ENCODE measurements at places on chromosomes 7 and 10.

DNA sequence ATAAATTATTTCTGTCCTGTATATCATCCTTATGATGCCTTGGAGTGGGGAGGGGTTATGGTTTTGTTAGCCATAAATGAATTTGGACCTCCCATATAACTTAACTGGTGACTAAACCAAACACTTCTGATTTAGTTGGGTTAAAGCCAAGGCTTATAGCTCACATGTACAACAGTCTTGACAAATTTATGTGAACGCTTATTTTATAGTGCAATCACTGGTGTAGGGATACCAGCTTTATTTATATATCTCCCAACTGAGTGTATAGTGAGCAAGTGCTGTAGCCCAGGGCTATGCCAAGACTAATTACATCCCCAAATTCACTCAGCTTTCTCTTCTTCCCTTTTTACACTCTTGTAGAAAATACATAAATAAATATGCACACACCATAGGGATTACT is 956.2 kb downstream of the SORCS3 start:
- DNase-seq = no peak

GRCh38 chr10:48449501-48450232 is 143.2 kb downstream of the MAPK8 start:
- no peak for DNase-seq

- no peak for DNase-seq
Observed at GRCh38 chr7:36868727-36869411, 144.6 kb upstream of the AOAH start.

DNA sequence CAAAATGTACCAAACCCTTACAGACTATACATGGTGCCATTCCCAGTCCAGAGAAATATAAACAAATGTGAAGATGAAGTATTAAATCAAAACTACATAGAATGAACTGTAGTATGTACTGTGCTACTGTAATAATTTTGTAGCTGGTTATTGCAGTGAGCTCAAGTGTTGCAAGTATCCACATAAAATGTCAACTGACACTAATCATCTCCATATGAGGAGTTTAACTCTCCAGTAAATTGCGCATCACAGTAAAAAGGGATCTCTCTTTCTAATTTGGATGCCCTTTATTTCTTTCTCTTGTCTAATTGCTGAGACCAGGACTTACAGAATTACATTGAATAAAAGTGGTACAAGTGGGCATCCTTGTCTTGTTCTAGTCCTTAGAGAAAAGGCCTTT is 165.5 kb downstream of the CPED1 start:
- DNase-seq = no peak

- DNase-seq = no peak
Observed at GRCh38 chr10:82251222-82251906, 376.4 kb downstream of the NRG3 start.

GRCh38 chr7:73828107-73828803 is 2.5 kb upstream of the CLDN4 start:
- DNase-seq = no peak

- DNase-seq = no peak
Observed at GRCh38 chr7:122006687-122007086, 133.7 kb downstream of the PTPRZ1 start.

DNA sequence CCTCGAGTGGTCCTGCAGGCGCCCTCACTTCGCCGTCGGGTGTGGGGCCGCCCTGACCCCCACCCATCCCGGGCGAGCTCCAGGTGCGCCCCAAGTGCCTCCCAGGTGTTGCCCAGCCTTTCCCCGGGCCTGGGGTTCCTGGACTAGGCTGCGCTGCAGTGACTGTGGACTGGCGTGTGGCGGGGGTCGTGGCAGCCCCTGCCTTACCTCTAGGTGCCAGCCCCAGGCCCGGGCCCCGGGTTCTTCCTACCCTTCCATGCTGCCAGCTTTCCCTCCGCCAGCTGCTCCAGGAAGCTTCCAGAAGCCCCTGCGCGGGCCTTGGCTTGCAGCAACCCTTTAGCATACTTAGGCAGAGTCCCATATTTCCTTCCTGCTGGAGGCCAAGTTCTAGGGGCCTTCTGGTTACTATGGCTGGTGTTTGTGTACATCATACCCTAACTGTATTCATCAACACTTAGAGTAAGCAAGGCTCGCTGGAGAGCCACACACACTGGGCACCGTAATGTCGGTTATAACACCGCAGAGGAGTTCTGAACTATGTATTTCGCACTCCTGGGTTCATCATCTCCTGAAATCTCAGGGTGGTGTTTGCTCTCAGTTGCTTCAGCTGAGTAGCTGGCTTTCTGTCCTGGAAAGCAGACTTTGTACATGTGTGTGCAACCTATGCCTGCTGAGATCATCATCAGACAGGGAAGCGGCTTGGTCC is 471 bp downstream of the MGMT start:
- DNase-seq = peak; percentile 14

- peak; percentile 70 for DNase-seq
Observed at GRCh38 chr7:2109936-2110609, 122.7 kb downstream of the MAD1L1 start.

GRCh38 chr7:2181077-2181854 is 51.5 kb downstream of the MAD1L1 start:
- DNase-seq = no peak

DNA sequence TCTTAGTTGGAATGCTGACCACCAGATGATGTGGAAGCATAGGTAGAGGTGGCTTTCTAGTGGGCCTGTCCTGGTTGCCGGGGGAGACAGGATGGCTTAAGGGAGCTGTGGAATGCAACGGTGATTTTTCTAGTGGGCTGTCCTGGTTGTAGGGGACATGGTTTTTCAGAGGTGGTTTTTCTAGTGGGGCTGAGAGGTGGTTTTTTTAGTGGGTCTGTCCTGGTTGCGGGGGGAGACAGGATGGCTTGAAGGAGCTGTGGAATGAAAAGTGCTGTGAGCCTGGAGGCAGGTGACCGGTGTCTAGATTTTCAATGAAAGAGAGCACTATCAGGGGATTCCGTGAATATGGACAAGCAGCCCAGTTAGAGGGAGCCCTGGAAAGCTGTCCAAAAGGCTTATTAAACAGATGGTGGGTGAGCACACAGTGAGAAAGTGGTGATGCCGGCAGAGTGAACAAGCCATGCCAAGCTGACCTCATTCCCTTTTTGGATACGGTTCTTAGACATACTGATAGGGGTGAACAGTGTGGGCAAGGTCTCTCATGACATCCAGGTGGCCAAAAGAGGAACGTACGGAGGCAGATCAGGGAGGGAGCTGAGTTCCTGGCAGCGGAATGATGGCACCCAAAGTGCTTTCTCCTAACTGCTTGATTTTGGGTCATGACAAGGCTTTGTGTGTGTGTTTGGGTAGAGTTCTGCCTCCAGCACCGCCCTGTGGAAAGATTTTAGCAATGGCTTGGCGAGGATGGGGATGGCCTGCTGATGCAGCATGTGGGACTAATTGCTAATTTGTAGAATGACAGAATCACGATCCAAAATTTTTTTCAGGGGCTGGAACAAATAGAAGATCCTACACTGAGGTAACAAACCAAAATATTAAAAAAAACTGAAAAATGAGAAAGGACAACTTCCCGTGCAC is 126.6 kb downstream of the TMEM178B start:
- no peak for DNase-seq

DNA sequence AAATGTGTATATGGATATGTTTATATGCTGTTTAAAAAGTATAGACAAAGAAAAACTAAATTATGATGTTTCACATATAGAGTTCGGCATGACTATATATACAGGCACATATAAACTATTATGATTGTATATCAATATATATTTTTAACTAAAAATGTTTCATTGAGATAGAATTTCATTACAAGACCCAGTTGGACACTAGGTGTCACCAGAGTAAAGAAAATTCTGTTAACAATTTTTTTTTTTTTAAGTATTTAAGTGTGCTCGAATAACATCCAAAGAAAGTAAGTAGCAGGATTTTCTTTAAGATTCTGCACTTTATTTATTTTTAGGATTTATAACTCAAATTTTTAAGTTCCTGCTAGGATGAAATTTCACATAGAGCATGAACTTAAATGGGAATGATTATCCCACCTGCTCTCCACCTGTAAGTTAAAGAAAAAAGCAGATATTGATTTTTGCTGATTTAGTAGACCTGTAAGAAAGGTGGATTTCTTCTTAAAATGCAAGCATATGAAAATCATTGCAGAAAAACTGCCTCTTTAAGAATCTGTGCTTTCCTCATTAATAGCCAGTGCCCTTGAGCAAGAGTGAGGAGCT is 961.5 kb downstream of the PCDH15 start:
- no peak for DNase-seq

DNA sequence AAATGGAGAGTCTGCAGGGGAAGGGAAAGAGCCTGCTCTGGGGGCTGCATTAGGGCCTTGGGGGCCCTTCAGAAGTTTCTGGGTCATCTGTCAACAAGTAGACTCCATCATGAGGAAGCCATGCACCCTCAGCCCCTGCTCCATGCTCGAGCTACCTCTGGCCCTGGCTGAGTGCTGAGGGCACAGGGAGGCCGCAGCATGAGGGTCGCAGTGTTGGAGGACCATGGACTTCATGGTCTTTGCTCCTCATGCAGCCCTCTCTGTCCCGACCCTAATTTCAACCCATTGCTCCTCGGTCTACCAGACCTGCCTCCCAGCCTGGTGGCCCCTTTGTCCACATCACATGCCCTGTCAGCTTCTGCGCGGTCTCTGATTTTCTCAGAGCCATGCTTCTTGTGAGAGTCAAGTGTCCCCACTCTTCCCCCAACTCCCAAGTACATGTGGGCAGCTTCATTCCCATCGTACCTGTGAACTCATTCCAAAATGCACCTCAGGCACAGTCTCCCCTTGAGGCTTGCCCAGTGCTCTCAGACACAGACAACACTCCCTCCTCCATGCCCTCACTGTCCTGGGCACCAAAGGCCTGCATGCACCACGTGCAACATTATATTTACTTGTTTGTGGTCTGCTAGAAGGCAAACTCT is 14.7 kb downstream of the ZNF488 start:
- DNase-seq = no peak

DNA sequence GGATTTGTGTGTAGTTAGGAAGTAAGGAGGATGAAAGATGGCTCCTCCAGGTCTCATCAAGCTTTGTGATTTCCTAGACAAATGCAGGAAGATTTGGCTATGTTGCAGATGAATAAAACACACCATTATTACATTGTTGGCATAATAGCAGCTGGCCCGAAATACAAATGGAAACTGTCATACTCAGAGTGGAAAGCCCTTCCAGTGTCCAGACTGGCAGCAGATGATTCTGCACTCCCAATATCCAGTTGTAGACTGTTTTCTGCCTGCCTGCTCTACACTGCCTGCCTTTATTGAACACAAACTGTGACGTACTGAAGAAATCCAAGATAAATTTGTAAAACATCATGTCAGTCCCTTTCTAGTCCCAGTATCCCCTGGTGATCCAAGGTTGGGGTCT is 99.7 kb upstream of the FZD1 start:
- DNase-seq = no peak

GRCh38 chr10:43044448-43044921 is 32.4 kb upstream of the RET start:
- DNase-seq = no peak

DNA sequence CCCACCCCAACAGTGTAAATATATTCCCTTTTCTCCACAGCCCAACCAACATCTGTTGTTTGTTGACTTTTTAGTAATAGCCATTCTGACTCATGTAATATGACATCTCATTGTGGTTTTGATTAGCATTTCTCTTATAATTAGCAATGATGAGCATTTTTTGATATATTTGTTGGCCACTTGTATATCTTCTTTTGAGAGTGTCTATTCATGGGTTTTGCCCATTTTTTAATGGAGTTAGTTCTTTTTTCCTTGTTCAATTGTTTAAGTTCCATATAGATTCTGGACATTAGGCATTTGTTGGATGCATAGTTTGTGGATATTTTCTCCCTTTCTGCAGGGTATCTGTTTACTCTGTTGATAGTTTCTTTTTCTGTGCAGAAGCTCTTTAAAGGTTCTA is 340.1 kb downstream of the NXPH1 start:
- no peak for DNase-seq

- DNase-seq = no peak
Observed at GRCh38 chr10:117663750-117664149, 121.2 kb downstream of the EMX2 start.

DNA sequence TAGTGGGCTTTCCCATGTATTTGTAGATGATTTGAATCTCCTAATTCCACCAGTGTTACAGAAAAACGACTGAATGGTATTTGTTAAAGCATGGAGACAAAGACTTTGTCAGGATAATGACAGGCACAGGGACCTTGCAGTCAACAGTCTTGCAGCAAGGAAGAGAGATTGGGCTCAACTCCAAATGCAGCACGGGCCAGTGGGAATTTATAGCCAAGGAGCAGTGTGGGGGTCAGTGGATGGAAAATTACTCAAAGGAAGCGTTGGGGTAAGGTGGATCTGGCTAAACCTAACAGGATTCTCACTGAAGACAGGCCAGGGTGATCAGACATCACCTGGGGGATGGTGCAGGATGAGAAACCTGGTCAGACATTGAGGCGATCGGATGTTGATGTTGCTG is 24.3 kb downstream of the CPVL start:
- no peak for DNase-seq

- DNase-seq = no peak
Observed at GRCh38 chr7:98869027-98869596, 702 bp downstream of the TMEM130 start.

DNA sequence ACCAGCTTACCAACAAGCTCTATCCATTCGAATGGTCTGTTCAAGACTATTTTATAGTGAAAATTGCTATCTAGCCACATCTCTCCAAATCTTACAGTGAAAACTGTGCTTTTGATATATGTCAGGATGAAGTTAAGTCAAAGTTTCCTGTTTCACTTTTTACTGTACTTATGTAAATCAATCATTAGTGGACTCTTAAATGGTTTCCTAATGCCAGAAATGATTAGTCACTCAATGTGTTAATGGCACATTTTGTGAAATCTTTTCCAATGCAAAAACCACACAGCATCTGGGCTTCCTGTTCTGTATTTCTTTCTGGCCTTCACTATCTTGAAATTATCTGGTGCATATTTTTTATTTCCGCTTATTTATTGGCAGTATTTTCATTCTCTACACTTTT is 87.3 kb upstream of the STEAP1B start:
- no peak for DNase-seq

GRCh38 chr10:106957823-106958588 is 206.5 kb downstream of the SORCS1 start:
- DNase-seq = no peak

- peak; percentile 52 for DNase-seq
Observed at GRCh38 chr7:134327896-134328295, 11.2 kb upstream of the SLC35B4 start.

- DNase-seq = no peak
Observed at GRCh38 chr7:75038508-75038907, 35.1 kb downstream of the RCC1L start.

Data from stimulated activated CD4-positive, alpha-beta T cell treated with anti-CD3 and anti-CD28 coated beads, Interleukin-2, amount 100 ng/mL, for 24 hours (primary cell).